Fibroblast of skin of left biceps (primary cell): ENCODE measurements at places on chromosomes 1 and 21.

DNA sequence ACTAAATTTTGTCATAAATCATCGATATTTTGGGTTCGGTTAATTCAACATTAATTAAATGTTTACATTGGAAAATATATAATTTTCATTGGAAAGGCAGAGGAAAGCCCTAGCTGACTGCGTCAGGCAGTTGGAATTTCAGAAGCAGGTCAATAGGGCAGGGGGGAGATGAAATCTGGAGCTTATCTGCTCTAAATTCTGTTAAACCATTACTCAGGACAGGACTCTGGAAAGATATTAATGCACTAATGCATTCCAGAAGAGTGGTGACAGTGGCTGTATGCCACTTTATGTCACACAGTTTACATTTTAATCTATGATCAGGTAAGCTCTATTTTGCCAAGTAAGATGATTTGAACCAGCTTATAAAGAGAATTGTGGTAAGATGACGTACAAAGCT, 153.0 kb upstream of the B3GALT2 start:
- no peak for DNase-seq

DNA sequence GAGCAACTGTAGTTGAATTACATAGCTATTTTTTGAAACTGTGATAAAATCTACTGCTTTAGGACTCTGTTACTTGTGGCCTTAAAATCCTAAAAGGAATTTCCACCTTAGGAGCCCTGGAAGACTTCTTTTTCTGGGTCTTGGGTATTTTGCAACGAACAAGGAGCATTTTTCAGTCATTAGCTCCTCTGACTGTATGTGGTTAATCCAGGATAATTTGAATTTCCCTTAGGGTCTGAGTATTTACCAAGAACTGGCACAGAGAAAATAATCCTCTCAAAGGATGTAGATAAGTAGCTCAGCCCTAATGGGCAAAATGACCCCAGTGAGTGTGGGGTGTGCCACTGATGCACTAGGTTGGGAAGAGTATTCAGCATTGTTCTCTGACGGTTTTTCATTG, 170.4 kb downstream of the VAV3 start:
- DNase-seq, result no peak

DNA sequence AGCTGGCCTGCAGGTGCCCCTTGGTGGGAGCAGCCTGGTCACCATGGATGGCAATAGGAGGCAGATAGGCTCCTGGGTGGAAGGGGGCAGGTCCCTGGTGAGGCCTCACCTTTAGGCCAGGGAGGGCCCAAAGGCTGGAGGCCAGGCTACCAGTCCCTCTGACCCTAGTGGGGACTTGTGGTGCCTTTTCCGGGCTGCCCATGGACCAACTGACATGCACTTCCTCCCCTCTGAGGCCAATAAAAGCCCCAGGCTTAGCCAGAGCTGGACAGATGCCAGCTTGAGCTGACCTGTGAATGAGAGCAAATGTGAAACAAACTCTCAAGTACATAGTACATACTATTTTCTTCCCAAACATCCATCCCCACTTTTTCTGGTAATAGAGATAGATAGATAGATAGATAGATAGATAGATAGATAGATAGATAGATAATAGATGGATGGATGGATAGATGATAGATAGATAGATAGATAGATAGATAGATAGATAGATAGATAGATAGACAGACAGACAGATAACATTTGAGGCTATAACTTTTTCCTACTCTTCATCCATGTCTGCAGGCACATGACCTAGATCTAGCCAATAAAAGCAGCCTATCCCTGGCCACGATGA, 9.2 kb upstream of the CTTNBP2NL start:
- DNase-seq, result no peak

DNA sequence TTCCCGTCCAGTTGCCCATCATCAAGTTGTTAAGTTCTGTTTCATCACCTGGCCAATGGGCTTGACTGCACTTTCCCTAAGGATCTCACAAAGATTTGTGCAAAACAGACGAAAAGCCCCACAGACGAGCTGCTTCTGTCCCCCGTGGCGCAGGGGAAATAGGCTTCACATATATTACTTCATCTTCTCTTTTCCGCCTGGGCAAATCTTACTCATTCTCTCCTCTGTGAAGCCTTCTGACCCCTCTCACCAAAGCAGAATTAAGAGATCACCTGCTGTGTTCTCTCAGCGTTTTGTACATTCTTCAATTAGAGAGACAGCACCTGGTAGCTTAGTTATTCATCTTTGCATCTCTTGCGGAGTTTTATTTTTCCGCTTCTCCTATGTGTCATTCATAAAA, 129.8 kb downstream of the IGSF21 start:
- DNase-seq, result no peak

GRCh38 chr1:53015508-53015860, 46.5 kb upstream of the PODN start:
- DNase-seq, result no peak

DNA sequence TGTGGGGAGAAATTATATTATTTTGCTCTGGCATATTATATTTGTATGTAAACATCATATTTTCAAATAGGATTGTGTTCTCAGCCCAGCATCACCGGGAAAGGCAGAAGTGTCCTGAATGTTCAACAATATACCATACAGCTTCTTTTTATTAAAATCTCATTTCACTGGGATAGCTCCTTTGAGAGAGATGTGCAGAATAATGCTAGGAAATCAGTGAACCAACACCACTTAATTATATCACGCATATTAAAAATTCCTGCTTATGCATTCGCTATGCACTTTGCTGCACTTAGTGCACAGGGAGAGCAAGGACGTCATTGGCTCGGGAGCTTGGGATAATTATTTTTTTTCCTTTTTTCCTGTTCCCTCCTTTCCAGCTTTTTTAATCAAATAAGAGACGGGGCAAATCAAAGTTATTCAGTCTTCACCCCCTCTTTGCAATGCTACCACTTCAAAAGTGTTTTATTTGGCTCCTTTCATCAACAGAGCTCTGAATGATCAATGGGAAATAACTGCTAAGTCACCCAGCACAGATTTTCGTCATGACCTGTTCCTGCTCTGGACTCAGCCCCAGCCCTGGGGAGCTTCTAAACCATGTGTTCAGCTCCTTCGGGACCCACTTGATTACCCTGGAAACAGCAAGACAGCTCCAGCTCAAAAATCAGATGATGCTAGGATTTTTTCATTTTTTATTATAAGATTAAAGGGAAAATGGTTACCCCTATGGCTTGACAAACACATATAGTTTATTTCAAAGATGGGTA, 165.5 kb upstream of the DUSP10 start:
- no peak for DNase-seq

GRCh38 chr1:245687152-245687635, 532.4 kb downstream of the KIF26B start:
- no peak for DNase-seq

DNA sequence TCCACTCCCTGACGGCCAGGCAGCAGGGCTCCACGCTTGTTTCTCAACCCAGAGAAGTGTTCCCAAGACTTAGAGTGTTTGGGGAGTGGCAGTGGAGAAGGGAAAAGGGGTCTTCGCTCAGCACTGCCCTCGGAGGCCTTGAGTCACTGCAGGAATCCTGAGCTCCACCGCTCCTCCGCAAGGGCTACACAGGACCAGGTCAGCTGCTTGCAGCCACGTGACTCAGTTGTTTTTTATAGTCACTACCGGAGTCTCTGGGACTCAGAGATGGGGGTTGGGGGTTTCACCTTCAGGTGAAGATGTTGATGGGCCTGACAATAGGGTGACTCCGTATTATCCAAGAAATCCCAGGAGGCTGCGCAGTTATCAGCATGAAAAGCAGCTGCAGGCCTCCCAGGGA, 76.2 kb upstream of the TMEM51 start:
- DNase-seq, result no peak

DNA sequence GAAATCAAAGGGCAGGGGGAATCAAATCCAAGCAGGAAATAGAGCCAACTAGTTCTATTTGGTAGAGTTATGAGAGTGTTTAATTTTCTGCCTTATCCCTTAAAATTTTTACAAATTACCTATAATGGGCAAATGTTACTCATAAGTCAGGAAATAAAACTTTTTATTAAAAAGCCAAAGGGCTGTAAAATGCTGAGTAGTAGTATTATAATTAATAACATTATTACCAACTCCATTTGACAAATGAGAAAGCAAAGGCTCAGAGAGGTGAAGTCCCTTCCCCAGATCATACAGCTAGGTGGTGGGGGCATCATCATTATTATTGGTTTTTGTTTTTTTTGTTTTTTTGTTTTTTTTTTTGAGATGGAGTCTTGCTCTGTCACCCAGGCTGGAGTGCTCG, 3.4 kb downstream of the SELENON start:
- DNase-seq, result no peak

DNA sequence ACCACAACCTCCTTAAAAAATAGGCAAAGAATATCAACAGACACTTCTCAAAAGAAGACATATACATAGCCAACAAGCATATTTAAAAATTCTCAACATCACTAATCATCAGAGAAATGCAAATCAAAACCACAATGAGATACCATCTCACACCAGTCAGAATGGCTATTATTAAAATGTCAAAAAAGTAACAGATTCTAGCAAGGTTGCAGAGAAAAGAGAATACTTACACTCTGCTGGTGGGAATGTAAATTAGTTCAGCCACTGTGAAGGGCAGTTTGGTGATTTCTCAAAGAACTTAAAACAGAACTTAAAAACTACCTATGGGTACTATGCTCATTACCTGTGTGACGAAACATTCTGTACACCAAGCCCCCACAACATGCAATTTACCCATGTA, 20.7 kb downstream of the CD1B start:
- no peak for DNase-seq
